DMS153 (cell line): ENCODE measurements at places on chromosomes 11 and 22.

DNA sequence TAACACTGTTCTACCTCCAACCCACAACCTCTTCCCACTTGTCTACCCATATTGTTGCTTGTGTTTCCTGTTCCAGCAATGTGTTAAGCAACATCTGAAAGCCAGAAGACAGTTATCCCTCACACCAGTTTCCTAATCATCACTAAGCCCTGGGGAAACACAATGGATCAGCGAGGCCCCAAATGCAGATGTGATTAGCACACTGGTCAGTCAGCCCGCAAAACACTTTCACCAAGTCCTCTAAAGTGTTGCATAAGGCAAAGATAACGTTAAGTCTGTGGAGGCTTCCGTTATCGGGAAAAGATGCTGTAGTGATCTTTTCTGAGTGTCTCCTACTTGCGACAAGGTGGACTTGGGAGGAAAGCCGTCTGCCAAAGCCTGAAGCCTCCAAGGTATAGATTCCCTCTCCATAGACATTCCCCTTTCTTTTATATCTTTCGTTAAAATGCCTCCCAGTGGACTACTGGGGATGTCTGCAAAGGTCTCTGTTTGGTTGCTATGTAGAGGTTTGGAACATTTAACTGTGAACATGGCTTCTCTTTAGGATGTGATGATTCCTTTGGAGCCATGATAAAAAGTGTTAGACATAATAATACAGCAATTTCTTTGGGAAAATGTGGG lies at the start of gene MS4A3:
Gene MS4A3, plus strand, starts transcription at position 317 of the 621 bp plus-strand sequence. CDS start 4,496 bp downstream, outside the sequence.
- no peak for DNase-seq

DNA sequence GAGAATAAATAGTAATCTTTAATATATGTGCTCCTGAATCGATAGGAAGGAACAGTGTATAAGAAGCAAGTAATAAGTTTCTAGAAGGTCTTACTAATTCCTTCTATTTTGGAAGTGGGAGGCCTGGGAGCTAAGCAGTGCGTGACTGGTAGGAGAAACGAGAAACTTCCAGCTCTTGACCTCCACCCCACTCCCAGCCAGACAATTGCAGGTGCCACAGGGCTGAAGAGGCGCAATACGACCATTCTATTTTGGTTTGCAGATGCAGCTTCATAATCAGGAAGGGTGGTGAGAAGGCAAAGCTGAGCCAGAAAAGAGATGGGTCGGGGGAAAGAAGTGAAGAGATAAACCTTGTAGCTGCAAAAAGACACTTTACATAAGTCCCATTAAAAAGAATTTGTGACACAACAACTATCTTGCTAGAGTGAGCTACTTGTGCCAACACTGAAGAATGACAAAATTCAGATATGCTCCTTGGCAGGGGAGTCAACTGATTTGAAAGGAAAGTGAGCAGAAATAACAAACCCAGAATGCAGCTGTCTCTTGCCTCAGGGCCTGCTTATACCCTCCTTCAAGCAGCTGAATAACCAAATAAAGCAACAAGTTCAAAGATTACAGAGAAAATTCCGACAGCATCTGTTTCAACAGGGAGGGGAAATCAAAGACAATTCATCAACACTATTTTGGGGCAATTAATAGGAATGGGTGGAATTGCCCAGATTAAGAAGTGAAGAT lies 35.1 kb downstream of the GRIA4 start:
- DNase-seq = no peak

GRCh38 chr11:44766112-44766971 lies 39.6 kb downstream of the TSPAN18 start:
- no peak for DNase-seq

DNA sequence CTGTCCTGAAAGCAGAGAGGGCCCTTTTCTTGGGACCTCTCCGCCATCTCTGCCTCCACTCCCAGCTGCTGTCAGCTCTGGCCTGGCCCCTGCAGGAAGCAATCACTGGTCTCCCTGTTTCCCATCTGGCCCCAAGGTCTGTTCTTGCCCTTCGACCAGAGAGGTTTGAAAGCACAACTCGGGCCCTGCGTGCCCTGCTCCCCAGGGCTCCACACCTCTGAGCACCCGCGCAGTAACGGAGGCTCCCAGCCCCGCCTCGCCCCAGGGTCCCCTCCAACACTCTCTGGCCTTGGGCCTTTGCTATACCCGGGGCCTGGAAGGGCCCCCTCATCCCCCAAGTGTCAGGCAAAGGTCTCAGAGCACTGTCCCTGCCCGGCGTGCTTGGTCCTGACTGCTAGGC lies 7.8 kb upstream of the CD81 start:
- no peak for DNase-seq

GRCh38 chr22:22408731-22409696 lies 99.5 kb downstream of the ZNF280B start:
- peak; percentile 55 for DNase-seq

GRCh38 chr22:46351131-46351735 lies 15.7 kb downstream of the TRMU start:
- no peak for DNase-seq

GRCh38 chr11:59807047-59807610 lies 3.4 kb downstream of the MRPL16 start:
- no peak for DNase-seq

DNA sequence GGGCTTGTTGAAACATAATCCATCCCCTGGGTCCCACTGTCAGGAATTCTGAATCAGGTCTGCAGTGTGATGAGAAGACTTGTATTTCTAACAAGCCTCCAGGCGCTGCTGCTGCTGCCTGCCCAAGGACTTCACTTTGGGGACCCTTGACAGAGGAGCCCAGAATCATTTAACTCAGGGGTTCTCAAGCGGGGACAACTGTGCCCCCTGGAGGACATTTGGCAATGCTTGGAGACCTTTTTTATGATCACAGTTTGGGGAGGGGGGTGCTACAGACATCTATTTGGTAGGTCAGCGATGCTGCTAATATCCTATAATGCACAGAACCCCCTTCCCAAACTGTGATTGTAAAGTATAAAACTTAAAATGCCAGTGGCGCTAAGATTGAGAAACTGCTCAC lies 312.8 kb downstream of the OPCML start:
- no peak for DNase-seq

DNA sequence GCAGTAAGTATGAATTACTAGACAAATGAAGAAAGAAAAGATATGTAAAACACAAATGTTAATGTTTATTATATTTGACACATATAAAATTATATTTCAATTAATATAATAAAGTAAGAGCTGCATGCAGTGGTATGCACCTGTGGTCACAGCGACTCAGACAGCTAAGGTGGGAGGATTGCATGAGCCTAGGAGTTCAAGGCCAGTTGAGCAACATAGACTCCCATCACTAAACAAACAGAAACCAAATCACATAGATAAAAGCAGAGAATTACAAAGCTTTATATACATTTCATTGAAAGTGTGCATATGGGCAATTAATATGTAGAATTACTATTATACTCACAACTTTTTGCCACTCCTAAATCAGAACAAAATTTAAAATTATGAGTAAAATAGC lies 70.0 kb upstream of the HTATIP2 start:
- DNase-seq = no peak

DNA sequence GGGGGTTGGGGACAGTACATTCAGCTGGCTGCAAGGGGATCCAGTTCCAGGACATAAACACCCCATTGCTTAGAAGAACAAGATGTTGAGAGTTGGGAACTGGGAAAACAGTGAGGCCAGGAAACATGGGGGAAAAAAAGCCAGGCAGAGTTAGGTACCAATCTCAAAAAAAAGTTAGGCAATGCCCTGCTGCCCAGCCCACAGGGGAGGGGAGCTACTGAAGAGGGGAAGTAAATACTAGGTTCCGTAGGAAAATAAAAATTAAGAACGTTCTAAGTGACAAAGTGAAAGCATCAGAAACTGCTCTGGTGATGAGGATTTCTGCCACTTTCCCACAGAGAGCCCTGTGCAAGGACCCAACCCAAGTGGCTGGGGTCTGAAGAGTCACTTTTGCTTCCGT lies 12.0 kb downstream of the SPTBN2 start:
- DNase-seq = no peak

- DNase-seq = peak; percentile 95
Observed at GRCh38 chr11:35061516-35062440, 77.2 kb upstream of the CD44 start.

DNA sequence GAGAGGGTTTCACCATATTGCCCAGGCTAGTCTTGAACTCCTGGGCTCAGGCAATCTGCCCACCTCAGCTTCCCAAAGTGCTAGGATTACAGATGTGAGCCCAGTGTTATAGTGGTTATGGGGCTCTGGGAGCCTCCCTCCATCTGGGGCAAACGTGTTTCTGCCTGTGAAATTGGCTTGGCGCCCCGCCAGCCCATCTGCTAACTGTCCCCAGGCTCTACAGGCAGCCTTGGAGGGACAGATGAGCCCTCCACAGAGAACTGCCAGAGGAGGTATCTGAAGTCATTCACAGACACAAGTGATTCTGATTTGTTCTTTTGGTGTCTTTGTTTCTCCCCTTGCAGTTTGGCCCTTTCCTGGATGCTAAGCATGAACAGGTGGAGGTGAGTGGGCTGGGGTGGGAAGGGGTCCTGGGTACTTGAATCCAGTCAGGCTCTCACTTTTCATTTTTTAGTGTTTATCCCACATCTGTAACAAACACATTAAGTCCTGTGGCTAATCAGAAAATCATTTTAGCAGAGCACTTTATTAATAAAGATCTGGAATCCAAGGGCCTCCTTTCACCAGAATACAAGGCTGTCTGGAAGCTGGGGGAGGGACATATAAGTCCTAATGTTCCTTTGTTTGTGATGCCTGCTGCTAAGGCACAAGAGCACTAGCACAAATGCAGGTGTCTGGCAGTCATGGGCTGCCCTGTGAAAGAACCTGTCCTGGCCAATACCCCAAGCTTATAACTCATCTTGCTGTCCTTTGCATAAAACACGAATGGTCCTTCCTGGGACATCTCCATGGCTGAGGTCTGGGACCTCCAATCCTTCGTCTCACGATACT lies 25.7 kb upstream of the CDC42EP2 start:
- DNase-seq = no peak
